Fibroblast of villous mesenchyme (primary cell): ENCODE measurements at places on chromosomes 5 and 9. TPM values are rescaled to one million over a fixed set of nuclear protein-coding genes. Genes with fewer than 3 reads are reported as not detected.
A peak's percentile ranks its signal among the peaks of the same experiment; 100 is the strongest.

KCNMB1 gene
- total RNA-seq, result under 0.01 TPM in 1 of 2 replicates, not detected in the other

DNA sequence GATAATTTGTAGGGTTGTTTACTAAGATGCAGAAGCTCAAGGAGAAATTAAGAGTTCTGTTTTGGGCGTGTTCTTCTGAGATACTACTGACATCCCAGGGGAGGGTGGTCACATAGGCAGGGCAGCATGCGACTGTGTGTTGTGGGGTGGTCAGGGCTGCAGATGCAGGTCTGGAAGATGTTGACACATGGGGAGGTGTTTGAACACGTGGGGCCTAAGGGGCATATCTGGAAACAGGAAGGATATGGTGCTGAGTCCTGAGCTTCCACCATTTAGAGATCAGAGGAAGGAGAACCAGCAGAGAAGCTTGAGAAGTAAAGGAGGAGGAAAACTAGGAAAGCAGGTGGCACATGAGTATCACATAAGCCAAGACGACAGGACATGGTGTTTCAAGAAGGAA is 228.2 kb downstream of the ADGRV1 start:
- no peak for DNase-seq

DNA sequence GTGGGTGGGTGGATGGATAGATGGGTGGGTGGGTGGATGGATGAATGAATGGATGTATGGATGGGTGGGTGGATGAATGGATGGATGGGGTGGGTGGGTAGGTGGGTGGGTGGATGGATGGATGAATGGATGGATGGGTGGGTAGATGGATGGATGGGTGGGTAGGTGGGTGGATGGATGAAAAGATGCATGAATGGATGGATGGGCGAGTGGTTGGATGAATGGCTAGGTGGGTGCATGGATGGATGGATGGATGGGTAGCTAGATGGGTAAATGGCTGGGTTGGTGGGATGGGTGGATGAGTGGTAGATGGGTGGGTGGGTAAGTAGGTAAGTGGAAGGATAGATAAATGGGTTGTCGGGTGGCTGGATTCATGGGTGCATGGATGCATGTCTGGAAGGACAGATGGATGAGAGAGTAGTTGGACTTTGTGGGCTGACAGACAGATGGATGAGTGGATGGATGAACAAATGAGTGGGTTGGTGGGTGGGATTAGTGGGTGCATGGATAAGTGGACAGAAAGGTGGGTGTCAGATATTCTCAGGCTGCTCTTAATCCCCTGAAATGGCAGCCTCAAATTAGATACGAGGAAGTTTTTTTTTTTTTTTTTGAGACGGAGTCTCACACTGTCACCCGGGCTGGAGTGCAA is 100.8 kb upstream of the SARDH start:
- no peak for DNase-seq

FEM1C gene
- total RNA-seq, result 11.3 and 17.3 TPM in 2 replicates

FSTL4 gene
- total RNA-seq, result under 0.01 TPM in 1 of 2 replicates, not detected in the other

ATG10 gene
- total RNA-seq, result 5.8 and 9.1 TPM in 2 replicates

RASEF gene
- 0.43 and 0.97 TPM in 2 replicates for total RNA-seq

DNA sequence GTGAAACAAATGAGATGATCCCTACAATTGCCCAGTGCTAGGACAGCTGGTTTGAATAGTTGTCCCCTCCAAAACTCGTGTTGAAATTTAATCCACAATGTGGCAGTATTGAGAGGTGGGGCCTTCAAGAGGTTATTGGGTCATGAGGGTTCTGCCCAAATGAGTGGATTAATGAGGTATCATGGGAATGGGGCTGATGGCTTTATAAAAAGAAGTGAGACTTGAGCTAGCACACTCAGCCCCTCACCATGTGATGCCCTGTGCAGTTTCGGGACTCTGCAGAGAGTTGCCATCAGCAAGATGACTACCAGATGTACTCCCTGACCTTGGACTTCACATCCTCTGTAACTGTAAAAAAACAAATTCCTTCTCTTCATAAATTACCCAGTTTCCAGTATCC is 33.1 kb downstream of the RANBP6 start:
- peak; percentile 16 for DNase-seq

- DNase-seq, result no peak
These were observed 36.1 kb downstream of the PAPPA start for GRCh38 chr9:116189683-116190082.

GRCh38 chr5:72170101-72170500 is 62.8 kb downstream of the MAP1B start:
- DNase-seq, result no peak

DNA sequence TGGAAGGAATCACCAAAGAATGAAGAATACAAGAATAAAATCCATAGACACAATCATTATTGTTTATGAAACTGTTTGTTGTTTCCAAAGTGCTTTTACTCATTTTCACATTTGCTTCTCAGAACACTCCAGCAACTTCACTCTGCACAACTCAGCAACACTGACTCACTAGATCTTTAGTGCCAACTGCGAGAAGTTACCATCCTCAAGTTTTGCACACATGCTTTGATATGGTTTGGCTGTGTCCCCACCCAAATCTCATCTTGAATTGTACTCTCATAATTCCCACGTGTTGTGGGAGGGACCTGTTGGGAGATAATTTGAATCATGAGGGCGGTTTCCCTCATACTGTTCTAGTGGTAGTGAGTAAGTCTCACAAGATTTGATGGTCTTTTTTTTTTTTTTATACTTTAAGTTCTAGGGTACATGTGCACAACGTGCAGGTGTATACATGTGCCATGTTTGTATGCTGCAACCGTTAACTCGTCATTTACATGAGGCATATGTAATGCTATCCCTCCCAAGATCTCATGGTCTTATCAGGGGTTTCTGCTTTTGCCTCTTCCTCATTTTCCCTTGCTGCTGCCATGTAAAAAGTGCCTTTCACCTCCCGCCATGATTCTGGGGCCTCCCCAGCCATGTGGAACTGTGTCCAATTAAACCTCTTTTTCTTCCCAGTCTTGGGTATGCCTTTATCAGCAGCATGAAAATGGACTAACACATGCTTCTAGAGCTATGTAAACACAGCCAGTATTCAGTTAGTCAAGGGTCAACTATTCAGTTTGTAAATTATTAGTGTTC is 36.9 kb downstream of the CLINT1 start:
- peak; percentile 44 for DNase-seq

LCN15 gene
- total RNA-seq, result not detected in 2 replicates

- no peak for DNase-seq
These were observed 31.2 kb downstream of the BTNL9 start for GRCh38 chr5:181071257-181071656.

GRCh38 chr9:104589626-104590025 is 9.6 kb downstream of the OR13C5 start:
- no peak for DNase-seq

- DNase-seq, result no peak
These were observed 111.0 kb downstream of the MED27 start for GRCh38 chr9:131968632-131969031.

DNA sequence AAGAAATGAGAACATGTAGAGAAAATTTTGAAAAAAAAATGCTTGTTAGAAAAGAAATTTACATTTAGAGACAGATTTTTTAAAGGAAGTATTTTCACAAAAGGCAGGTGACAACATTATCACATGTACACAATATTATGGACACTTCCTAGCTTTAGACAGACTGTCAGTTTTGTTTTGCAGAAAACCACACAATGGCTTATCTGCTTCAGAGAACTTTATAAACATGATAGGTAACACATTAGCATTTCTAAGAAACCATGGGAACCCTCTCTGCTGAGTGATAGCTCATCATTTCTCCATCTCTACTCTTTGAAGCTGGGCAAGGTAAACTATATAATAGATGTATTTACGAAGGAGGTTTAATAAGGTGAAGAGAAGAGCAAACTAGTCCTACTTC is 25.6 kb downstream of the POU5F2 start:
- DNase-seq, result no peak

GRCh38 chr5:123303802-123304201 is 119.4 kb downstream of the CEP120 start:
- no peak for DNase-seq

GRCh38 chr5:175235251-175235960 is 208.6 kb downstream of the DRD1 start:
- DNase-seq, result peak; percentile 23

UHRF2 gene
- total RNA-seq, result 46.4 and 54.0 TPM in 2 replicates

DNA sequence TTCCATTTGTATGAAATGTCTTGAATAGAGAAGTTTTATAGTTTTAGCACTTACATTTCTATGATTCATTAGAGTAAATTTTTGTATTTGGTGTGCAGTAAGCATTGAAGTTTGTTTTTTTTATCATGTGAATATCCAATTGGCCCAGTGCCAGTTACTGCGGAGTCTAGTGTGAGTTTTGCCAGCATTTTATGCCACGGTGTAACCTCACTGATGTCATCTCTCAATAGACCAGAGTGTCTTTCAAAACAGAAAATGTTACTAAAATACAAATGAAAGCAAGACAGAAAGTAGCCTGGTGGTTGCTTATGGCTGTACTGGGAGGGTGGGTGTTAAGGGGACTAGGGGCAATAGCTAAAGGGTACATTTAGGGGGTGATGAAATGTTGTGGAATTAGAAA is 62.8 kb downstream of the IPPK start:
- peak; percentile 49 for DNase-seq

DNA sequence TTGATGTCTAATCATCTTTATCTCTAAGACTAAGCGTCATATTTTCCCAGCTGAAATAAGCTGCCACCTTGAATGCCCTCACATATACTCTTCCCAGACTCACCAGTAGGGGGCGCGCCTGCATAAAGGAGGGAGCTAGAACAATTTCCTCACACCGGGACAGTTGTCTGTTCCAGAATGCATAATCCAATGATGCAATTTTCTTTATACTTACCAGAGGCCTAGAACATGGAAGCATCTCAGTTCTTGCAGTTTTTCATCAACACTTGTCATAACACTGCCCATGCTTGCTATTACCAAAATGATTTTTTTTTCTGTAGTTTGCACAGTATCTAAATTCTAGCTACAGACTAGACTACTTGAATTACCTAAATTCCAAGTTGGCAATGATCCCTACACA is 203.9 kb downstream of the FRMD3 start:
- peak; percentile 86 for DNase-seq

PCDHGA10 gene
- total RNA-seq, result 11.7 and 12.2 TPM in 2 replicates

GRCh38 chr5:110361471-110361870 is 365.0 kb downstream of the TMEM232 start:
- no peak for DNase-seq

LRRC19 gene
- total RNA-seq, result not detected in 2 replicates

DNA sequence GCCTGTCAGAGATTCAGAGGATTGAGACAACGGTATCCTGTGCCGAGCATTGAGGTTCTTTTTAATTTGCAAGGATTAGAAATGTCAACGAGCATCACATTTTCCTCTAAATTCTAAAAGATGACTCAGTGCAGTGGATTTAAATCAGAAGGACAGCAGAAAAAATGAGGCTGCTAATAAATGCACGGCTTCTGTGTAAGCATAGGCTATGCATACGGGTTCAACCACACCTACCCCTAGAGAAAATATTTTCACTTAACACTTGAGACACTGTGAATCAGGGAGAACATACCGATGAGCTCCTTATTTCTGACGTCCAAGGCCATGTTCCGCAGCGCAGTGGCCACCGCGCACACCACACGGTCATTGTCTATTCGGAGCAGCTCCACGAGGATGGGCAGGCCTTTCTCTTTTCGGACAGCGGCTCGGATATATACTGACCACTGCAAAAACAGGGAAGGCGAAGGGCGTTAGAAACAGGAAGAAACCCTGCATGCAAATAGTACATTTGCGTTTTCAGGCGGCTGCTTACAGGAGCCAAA is 321.4 kb upstream of the DAP start:
- DNase-seq, result no peak

SOHLH1 gene
- not detected in 2 replicates for total RNA-seq

DNA sequence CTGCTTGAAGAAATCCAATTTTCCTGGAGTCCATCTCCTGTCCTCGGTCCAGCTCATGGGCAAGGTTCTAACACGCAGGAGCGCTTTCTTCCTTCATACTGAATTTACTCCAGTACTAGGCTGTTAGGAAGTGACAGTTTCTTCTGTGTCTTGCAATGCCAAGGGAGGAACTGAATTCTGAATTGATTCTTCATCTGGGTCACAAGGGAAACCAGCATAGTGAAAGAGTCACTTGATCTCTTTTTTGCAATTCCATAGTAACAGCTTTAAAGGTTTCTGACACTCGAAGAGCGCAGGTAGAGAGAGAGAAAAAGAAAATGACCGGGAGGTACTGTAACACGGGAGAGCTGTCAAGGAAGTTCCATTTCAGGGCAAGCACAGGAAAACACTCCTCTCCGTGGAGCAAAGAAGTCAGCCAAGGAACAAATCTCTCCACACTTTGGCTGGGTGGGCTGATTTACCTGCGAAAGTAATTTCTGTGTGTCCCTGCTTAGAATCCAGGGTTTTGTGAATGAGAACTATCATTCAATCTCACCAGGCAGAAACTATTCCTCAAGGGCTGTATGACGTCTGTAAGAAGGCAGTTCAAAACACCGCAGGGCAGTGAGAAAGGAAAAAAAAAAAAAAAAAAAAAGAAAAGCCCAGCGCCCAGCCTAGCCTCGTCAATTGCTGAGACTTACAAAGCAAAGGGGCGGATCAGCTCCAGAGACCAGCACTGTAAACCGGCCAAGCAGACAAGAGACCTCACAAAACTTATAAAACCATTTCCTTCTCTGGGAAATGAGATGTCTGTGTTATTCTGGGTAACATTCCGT is 617.8 kb downstream of the PDE4D start:
- DNase-seq, result peak; percentile 62
